CD8-positive, alpha-beta memory T cell (primary cell): ENCODE measurements at places on chromosomes 2 and 18. TPM values are rescaled to one million over a fixed set of nuclear protein-coding genes. Genes with fewer than 3 reads are reported as not detected.

- H3K27me3 ChIP-seq, result no peaks in the 10 kb centered on the region
- DNase-seq, result no peak
- H3K36me3 ChIP-seq, result no peaks in the 10 kb centered on the region
- H3K4me1 ChIP-seq, result peaks cover 69% of the 10 kb centered on the region
These were observed 113.4 kb downstream of the HDAC4 start for GRCh38 chr2:239287461-239287860.

DNA sequence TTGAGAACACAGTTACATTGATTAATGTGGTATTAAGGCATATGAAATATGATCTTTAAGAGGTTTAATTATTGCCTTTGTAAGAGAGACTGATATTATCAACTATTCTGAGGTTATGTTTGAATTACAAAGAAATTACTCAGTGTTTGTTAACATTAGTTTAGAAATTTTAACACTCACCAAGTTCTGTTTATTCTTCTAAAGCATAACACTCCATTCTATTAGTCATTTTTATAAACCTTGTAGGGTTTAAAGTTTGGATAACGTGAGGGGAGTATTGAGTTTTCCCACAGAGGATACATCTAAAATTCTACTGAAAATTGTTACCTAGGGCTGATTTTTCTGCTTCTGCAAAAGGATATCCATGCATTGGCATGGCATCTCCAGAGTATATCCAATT, 7.7 kb downstream of the CCDC178 start:
- H3K27me3 ChIP-seq, result no peaks in the 10 kb centered on the region
- H3K4me1 ChIP-seq, result no peaks in the 10 kb centered on the region
- DNase-seq, result no peak

DNA sequence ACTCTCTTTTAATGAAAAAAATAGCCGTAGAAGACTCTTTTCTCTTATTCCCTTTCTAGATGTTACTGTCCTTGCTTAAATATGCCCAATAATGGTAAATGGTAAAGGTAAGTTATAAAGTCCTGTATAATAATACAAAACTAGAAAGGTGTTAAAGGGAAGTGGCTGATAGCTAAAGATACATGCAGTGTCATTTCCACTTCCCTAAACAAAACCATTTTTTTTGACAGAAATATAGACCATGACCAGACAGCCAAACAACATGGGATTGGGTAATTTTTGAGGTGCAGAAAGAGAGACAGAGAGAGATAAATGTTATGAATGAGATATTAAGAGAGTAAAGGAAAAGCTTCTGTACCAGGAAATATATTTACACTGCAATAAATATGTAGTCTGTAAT, 731.7 kb upstream of the REG3G start:
- H3K4me1 ChIP-seq, result no peaks in the 10 kb centered on the region
- no peaks in the 10 kb centered on the region for H3K27me3 ChIP-seq
- no peak overlapping the region for H3K27ac ChIP-seq
- H3K36me3 ChIP-seq, result no peaks in the 10 kb centered on the region
- no peak overlapping the region for H3K4me3 ChIP-seq
- no peak for DNase-seq

DNA sequence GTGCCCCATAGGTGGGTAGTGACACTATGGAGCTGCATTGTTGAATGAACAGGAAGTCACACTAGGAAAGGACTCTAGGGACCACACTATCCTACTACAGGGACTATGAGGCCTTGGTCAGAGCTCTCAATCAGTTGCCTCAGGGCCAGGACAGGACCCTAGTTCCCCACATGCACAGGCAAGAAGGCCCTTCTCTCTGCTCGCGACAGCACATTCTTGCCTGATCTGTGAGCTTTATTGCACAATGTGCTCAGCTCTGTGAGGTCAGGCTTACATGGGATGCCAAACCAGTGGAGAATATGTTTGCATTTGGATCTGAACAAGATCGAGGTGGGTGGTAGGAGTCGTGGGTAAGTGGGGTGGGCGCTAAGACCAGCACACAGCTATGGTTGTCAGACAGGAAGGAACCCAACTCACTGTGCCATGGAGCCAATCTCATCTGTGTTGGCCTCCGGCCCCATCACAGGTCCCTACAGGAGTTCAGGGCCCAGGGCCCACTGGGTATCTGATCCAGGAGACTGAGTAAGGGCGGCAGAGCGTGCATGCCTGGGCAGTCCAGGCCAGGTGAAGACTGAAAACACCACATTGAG, 8.0 kb downstream of the PCARE start:
- H3K27me3 ChIP-seq, result no peaks in the 10 kb centered on the region
- H3K4me3 ChIP-seq, result no peak overlapping the region
- H3K27ac ChIP-seq, result no peak overlapping the region
- no peak for DNase-seq
- H3K4me1 ChIP-seq, result no peaks in the 10 kb centered on the region

DNA sequence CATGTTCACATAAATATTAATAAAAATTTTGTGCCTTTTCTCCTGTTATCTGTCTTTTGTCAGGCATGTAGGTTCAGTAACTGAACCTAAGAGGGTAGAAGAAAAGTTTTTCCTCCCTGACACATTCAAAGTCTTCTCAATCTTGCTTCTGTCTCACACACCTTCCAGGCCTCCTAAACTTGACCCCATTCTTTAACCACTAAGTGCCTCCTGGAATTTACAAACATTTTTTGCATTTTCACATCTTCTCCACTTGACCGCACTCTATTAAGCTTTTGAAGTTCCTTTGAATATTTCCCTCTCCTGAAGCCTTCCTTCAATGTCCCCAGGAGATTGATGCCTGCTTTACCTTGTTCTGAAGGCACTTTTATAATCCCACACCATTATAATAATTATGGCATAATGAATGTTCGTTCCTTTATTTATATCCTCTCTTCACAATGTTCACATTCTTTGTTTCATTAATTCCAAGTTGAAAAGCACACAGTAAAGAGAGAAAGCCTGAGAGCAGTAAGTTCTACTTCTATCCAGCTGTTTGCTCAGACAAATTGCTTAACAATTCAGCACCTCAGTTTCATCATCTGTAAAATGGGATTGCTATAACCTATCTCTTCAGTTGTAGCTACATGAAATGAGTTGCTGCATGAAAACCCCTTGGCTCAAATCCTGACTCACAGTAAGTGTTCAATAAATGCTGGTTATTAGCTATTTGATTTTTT, 184.8 kb upstream of the KLHL29 start:
- no peaks in the 10 kb centered on the region for H3K36me3 ChIP-seq
- no peak overlapping the region for H3K4me3 ChIP-seq
- no peak for DNase-seq
- no peaks in the 10 kb centered on the region for H3K27me3 ChIP-seq

- H3K27ac ChIP-seq, result no peak overlapping the region
- H3K36me3 ChIP-seq, result no peaks in the 10 kb centered on the region
- no peak overlapping the region for H3K4me3 ChIP-seq
These were observed 89.8 kb downstream of the HS6ST1 start for GRCh38 chr2:128228894-128229293.

DNA sequence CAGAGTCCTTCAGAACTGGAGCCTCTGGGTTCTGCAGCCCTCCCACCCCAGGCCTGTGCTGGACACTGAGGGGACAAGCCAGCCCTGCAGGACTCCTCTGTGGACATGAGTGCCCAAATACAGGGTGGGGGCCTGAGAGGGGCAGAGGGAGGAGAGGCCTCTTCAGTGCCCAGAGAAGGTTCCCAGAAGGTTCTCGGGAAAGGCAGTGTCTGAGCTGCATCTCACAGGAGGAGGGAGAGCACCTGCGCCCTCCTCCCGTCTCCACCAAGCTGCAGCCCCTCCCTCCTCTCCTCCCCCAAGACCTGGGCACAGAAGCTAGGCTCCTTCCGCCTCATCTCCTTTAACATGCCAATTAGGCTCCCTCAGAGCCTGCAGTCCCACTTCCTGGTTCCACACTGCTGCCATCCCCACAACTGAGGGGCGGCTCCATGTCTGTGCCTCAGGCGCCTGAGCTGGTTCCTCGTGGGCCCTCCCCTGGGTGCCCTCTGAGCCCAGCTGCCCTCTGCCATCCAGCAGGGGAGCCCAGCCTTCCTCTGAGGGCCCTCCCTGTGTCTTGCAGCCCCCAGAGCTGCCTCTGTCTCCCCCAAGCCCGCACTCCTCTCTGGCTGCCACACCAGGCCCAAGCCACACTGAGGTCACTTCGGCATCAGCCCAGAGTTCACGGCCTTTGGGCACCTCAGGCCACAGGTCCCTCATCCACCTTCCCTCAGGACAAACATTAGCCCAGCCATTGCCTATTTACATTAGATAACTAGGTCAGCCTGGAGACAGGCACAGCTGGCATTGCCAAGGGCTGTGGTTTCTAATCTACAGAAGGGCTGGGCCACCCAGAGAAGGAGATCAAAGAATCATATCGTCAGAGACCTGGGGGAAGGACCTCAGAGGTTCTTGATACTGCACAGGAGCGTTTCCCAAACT, 28.9 kb downstream of the KCNK3 start:
- no peak overlapping the region for H3K27ac ChIP-seq
- no peaks in the 10 kb centered on the region for H3K4me1 ChIP-seq
- no peak overlapping the region for H3K4me3 ChIP-seq
- H3K27me3 ChIP-seq, result no peaks in the 10 kb centered on the region
- DNase-seq, result no peak

GRCh38 chr2:118250463-118250862, 162.2 kb downstream of the INSIG2 start:
- no peak overlapping the region for H3K4me3 ChIP-seq
- no peak overlapping the region for H3K27ac ChIP-seq
- no peak for DNase-seq
- H3K36me3 ChIP-seq, result no peaks in the 10 kb centered on the region
- H3K4me1 ChIP-seq, result no peaks in the 10 kb centered on the region

DNA sequence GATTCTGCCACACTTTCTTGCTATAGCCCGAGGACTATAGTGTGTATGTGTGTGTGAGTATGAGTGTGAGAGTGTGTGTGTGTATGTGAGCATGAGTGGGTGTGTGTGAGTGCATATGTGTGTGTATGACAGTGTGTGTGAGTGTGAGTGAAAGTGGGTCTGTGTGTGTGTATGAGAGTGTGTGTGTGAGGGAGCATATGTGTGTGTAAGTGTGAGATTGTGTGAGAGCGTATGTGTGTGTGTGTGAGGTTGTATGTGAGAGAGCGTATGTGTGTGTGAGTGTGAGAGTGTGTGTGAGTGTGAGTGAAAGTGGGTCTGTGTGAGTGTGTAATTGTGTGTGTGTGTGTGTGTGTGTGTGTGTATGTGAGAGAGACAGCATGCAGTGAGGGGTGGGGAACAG, 89.0 kb upstream of the ACSL3 start:
- H3K27ac ChIP-seq, result no peak overlapping the region
- no peaks in the 10 kb centered on the region for H3K4me1 ChIP-seq
- no peaks in the 10 kb centered on the region for H3K27me3 ChIP-seq

DNA sequence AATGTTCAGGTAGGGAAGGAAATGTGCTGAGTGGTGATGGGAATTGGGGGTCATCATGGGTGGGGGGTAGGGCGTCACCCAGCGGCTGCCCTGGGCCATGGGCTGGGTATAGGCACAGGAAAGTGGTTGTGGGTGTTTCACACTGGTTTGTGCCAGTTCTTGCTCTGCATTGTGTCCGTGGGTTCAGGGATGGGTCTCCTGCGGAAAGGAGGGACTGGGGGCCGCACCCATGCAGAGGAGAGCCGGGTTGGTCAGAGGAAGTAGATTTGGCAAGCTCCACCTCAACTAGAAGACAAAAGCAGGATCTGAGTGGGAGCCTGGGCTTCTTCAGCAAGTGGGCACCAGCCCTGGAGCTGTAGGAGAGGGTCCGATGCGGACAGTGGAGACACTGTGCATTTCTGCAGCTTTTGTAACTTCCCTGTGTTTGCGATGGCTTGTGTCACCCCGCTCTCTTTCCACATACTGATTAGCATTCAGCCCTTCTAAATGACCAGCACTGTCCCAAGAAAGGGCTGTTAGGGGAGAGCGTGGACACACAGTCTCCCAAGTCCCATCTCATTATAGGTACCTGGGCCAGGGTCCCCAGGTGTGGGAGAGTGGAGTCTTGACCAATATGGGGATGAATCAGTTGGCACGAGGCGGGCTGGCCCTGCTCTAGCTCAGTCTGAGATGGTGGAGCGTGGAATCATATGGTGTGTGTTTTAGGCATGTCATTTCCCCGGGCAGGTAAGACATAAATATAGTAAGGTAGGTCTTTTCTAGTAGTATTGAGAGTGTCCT, 67.2 kb downstream of the LRRFIP1 start:
- no peak for DNase-seq
- peak overlapping the region; percentile 79 for H3K4me3 ChIP-seq
- H3K27me3 ChIP-seq, result no peaks in the 10 kb centered on the region
- no peaks in the 10 kb centered on the region for H3K36me3 ChIP-seq
- H3K4me1 ChIP-seq, result peaks cover 77% of the 10 kb centered on the region
- H3K27ac ChIP-seq, result peak overlapping the region; percentile 94

GRCh38 chr2:23200787-23201114, 184.2 kb upstream of the KLHL29 start:
- H3K36me3 ChIP-seq, result no peaks in the 10 kb centered on the region
- DNase-seq, result no peak
- H3K27ac ChIP-seq, result no peak overlapping the region
- H3K4me1 ChIP-seq, result no peaks in the 10 kb centered on the region
- H3K4me3 ChIP-seq, result no peak overlapping the region

GRCh38 chr18:44246001-44246400, 434.7 kb upstream of the SETBP1 start:
- H3K4me3 ChIP-seq, result no peak overlapping the region
- H3K4me1 ChIP-seq, result no peaks in the 10 kb centered on the region
- no peaks in the 10 kb centered on the region for H3K36me3 ChIP-seq
- H3K27ac ChIP-seq, result no peak overlapping the region
- H3K27me3 ChIP-seq, result no peaks in the 10 kb centered on the region

DNA sequence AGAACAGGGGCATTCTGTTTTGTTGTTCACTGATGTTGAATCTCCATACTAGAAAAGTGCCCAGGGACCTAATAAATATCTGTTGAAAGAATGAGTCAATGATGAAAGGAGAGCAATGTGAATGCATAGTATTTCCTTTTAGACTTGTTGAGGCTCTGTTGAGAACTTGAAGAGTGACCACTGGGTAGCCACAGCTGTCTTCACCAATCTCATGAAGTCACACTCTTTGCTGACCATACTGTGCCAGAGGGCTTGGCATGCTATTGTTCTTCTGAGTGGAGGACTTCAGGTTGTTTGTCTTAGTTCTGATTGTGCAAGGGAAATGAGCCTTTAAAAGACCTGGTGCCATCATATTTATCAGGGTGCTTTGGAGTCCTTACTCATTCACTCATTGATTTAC, 41.6 kb upstream of the NT5C1B start:
- H3K4me1 ChIP-seq, result no peaks in the 10 kb centered on the region
- no peak overlapping the region for H3K4me3 ChIP-seq
- no peak for DNase-seq
- no peaks in the 10 kb centered on the region for H3K36me3 ChIP-seq
- no peaks in the 10 kb centered on the region for H3K27me3 ChIP-seq
- no peak overlapping the region for H3K27ac ChIP-seq

Gene EN1
- not detected for total RNA-seq

Gene HOXD13
- not detected for total RNA-seq

Gene ESPNL
- total RNA-seq, result not detected

Gene ITGA4
- 142 TPM for total RNA-seq

Gene CIDEA
- total RNA-seq, result not detected
